ENCODE measurements at places on chromosomes 2 and 18.
A peak's percentile ranks its signal among the peaks of the same experiment; 100 is the strongest.

GRCh38 chr2:152755029-152755428 is 36.6 kb downstream of the ARL6IP6 start:
- DNase-seq = no peak

DNA sequence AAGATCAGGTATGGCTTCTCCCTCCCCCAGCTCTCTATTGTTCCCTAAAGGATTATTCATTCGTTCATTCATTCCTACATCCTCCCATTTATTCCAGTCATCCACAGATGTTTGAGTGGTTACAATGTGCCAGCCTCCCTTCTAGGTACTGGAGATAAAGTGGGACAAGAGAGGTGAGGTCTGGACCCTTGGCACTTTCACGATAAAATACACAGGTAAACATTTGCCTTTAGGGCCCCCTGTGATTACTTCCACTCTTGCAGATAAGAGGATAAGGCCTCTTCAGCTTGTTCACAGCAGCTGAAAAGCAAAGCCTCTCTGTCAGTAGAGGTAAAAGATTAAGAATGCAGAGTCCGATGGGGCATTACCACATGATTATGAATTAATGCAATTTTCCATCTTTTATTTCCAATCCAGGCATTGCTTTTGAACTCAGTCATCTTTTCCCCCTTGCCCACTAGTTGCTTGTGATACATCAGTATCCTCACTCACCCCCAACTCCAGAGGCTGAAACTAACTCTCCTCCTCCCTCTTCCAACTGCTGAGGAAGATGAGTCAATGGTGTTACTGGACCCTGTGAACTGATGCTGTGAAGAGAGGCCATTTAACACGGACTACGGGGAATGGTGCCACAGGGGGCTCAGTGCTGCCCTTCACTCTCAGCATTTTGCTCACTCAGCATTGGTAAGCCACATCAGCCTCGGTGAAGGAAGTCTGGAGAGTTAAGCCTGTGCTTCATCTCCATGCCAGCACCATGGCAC is 1.1 kb upstream of the DPP4 start:
- no peak for DNase-seq

DNA sequence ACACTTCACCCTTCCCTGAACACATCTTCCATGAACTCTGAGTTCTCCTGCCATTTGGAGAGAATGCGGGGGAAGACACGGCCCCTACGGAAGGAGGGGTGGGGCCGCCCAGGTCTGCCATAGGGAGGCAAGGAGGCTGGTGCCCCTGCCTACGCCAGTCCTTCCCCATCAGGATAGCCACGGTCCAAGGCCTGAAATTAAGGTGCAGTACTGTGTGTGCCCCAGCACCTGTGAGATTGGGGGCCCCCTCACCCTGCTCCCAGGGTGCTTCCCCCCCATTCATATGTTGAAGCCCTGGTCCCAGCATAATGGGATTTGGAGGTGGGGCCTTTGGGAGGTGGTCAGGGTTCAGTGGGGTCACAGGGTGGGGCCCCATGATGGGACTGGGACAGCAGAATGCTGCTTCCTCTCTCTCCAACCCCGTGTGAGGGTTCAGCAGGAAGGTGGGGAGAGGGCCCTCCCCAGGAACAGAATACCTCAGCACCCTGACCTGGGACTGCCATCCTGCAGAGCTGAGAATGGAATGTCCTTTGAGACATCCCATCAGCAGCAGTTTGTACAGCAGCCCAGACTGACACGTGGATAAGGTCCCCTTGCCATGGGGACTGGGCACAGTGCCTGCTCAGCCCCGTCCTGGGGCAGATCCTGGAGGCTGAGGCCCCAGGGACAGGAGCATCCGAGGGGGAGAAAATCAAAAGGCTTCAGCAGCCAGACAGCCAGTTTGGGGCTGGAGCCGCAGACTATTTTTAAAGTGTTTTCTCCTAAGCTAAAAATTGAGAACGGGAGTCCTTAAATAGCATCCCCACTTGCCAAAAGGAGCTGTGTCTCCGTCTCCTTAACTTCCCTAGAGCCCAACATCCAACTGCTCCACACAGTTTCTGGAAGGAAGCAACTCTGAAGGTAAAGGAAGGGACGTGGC is 105.1 kb downstream of the NDUFA10 start:
- DNase-seq = no peak

DNA sequence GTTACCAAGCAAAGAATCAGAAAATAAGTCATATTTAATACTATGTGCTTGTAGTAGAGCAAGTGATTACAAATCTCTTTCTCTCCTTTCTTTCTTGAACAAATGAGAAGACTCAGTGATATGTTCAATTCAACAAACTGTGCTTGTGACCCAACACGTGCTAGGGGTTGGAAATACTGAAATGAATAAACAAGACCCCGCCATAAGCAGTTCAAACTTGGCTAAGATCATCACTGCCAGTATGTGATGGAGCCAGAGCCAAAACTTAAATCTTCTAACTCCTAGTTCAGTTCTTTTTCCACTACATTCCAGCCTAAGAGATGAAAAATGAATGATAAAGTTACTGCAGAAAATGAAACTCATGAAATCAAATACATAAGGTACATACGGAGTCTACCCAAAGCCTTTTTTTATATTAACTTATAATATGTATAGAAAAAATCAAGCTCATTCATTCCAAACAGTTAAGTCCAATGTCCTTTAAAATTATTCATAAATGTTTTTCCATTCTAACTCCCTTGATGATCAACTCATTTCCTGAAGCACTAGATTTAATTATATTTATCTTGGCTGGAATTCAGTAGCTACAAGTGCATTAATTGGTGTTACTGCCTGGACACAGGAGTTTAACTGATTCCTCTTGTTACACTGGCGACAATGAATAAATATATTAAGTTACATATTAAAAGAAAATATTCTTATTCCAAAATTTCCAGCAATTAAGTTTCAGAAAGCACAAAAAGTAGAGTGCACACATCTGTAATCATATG is 36.0 kb downstream of the GALNT3 start:
- DNase-seq = no peak

DNA sequence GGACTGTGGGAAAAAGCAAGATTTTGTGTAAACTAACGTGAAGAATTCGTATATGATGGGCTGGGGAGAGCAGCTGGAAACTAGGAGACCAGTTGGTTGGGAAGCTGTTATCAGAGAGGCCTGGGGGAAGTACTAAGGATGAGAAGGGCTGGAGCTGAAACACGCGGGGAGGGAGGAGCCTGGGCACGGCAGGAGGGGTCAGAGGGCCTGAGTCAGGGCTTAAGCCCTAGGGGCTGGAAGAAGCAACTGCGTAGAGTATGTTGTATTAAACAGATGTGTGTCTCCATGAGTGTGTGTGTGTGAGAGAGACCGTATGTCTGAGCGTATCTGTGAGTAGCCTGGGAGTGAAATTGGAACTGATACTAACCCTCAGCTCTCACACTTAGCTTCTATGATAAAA is 8.4 kb downstream of the POMC start:
- DNase-seq = no peak

- no peak for DNase-seq
Observed at GRCh38 chr2:71613953-71614925, 160.9 kb downstream of the DYSF start.

DNA sequence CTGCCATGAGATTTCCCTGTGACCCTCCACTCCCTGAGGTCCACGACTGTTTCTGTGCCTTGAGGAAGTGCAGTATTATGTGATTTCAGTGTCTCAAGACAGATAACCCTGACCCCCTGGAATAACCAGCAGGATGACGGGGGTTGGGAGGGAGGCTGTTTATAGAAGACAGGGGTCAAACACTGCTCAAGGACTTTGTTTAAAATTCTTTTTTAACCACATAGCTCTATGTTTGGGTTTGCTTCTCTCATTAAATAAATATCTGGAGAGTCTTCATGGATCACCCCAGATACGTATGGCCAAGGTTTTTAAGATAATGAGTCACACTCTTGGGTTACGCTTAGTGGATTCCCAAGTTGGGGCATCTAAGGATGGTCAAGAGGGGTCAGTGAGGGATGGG is 523.8 kb upstream of the TNP1 start:
- no peak for DNase-seq

GRCh38 chr2:62180975-62181374 is 14.9 kb upstream of the B3GNT2 start:
- no peak for DNase-seq

- DNase-seq = peak; percentile 96
Observed at GRCh38 chr18:54284981-54285785, 15.9 kb downstream of the POLI start.
